MCF 10A (cell line): ENCODE measurements at places on chromosomes 3 and 15. TPM values are rescaled to one million over a fixed set of nuclear protein-coding genes. Genes with fewer than 3 reads are reported as not detected.

DNA sequence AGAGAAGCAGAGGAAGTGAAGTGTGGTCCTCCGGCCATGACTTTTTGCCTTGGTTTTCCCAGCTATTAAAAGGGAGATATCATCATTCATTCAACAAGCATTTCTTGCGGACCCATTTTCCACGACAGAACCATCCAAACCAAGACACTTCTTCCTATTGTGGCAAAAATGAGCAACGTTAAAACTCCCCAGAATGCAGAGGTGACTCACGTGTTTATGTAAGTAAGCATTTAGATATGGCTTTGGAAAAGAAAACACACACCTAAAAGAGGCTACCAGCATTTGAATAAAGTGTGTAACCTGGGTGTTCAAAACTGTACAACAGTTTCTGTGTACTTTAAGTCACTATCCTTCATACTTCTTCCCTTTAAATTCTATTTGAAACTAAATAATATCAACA, 181.3 kb downstream of the RORA start:
- no peak overlapping the region for H3K27ac ChIP-seq
- no peaks in the 10 kb centered on the region for H3K36me3 ChIP-seq
- H3K27me3 ChIP-seq: no peaks in the 10 kb centered on the region

- no peak for DNase-seq
- no peaks in the 10 kb centered on the region for H3K36me3 ChIP-seq
- no peaks in the 10 kb centered on the region for H3K27me3 ChIP-seq
- no peak overlapping the region for H3K4me3 ChIP-seq
- H3K4me1 ChIP-seq: peaks cover 20% of the 10 kb centered on the region
- peak overlapping the region; percentile 33 for H3K27ac ChIP-seq
These were observed 235.2 kb upstream of the TRIM42 start for GRCh38 chr3:140442621-140443020.

DNA sequence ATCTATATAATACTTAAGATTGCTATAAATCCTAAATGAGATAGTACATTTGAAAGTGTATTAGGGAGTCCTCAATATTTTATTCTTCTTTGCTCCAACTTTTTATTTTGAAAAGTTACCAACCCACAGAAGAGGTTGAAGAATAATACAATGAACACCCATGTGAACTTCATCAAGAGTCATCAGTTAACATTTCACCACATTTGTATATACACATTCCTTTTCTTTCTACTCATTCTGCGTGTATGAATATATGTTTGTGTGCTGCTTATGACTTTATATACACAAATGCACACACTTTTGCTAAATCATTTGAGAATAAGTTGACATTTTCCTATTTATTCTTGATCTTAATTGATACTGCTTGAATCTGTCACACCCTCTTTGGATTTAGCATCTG, 193.3 kb upstream of the CGNL1 start:
- peaks cover 15% of the 10 kb centered on the region for H3K36me3 ChIP-seq

Gene SAMMSON
- not detected in 2 replicates for total RNA-seq

GRCh38 chr3:161081633-161082032, 23.5 kb downstream of the B3GALNT1 start:
- H3K27ac ChIP-seq: no peak overlapping the region
- no peak for DNase-seq
- no peaks in the 10 kb centered on the region for H3K36me3 ChIP-seq
- no peaks in the 10 kb centered on the region for H3K27me3 ChIP-seq
- no peak overlapping the region for H3K4me3 ChIP-seq

DNA sequence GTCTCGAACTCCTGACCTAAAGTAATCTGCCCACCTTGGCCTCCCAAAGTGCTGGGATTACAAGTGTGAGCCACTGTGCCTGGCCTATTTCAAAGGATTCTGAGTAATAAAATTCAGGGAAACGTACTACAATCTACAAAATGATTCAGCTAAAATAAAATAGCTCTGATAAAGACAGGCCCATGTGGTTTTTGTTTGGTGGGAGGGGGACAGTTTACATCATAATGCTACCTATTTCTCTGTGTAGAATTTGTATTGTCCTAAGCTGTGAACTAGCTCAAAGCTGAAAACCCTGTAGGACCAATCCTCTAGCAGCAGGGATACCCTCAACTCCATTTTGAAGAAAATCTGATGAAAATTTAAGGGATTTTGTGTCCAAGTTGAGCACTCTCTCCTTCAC, 25.8 kb downstream of the CDV3 start:
- no peak overlapping the region for H3K4me3 ChIP-seq
- no peak overlapping the region for H3K27ac ChIP-seq
- no peak for DNase-seq
- H3K27me3 ChIP-seq: no peaks in the 10 kb centered on the region
- H3K36me3 ChIP-seq: peaks cover 39% of the 10 kb centered on the region
- H3K4me1 ChIP-seq: peaks cover 6% of the 10 kb centered on the region

DNA sequence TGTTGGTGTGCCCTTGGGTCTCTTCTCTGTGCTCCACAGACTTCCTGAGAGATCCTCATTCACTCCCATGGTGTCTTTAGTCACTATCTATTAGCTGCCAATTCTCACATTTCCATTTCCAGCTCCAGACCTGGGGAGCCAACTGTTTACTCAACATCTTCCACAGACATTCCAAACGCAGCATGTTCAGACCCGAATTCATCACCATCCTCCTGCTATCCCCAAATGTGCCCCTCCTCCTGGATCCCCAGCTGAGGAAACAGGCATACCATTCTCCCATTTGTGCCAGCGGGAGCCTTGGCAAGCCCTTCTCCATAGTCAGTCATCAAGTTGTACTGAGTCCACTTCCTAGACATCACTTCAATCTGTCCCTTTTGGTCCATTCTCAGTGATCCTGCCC, 67.1 kb downstream of the TAMM41 start:
- no peak for DNase-seq
- no peaks in the 10 kb centered on the region for H3K27me3 ChIP-seq
- no peaks in the 10 kb centered on the region for H3K4me1 ChIP-seq
- peaks cover 7% of the 10 kb centered on the region for H3K36me3 ChIP-seq
- no peak overlapping the region for H3K27ac ChIP-seq

DNA sequence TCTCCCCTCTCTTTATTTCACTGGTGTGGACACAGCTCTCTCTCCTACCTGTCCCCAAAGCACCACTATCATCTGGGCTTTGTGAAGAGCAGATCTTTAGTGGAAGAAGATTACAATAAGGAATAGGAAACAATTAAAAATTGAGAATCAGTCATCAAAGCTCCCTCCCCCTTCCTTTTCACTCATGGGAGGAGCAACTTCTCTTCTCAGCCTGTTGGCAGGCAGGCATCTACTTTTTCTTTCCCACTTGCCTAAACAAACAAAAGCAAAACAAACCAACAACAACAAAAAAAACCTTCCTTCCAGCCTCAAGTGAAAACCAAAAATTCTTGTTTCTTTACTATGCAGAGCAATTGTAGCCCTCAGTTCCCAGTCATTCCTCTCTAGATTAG, 125.5 kb upstream of the BHLHE40 start:
- DNase-seq: no peak
- H3K27ac ChIP-seq: no peak overlapping the region
- H3K27me3 ChIP-seq: no peaks in the 10 kb centered on the region
- no peak overlapping the region for H3K4me3 ChIP-seq
